ENCODE measurements at places on chromosomes 16 and 17. TPM values are rescaled to one million over a fixed set of nuclear protein-coding genes. Genes with fewer than 3 reads are reported as not detected.
A peak's percentile ranks its signal among the peaks of the same experiment; 100 is the strongest.

GRCh38 chr16:12329246-12329995, 352.9 kb downstream of the SNX29 start:
- no peaks in the 10 kb centered on the region for H3K27me3 ChIP-seq
- H3K4me1 ChIP-seq = peaks cover 6% of the 10 kb centered on the region
- DNase-seq = no peak
- H3K27ac ChIP-seq = no peak overlapping the region
- H3K4me3 ChIP-seq = no peak overlapping the region
- no peaks in the 10 kb centered on the region for H3K36me3 ChIP-seq

The GPR179 gene
- 0.20 TPM for total RNA-seq

DNA sequence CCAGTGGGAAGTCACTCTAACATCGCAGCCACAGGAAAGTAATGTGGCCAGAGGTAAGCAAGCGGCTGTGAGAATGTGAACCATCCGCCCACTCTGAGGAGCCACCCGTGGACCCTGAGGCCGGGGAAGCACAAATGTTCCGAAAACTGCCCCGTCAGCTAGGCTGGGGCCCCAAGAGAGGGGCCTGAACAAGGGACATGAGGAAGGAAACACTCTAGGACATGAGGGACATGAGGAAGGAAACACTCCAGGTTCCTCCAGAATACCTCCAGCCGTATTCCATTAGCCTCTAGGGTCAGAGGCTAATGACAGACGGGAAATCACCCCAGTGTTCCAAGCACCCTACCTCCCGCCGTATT, 317 bp downstream of the TEFM start:
- no peak for DNase-seq
- peak overlapping the region; percentile 93 for H3K4me3 ChIP-seq
- no peaks in the 10 kb centered on the region for H3K27me3 ChIP-seq
- peak overlapping the region; percentile 95 for H3K27ac ChIP-seq
- H3K4me1 ChIP-seq = peaks cover 19% of the 10 kb centered on the region
- peaks cover 4% of the 10 kb centered on the region for H3K36me3 ChIP-seq

DNA sequence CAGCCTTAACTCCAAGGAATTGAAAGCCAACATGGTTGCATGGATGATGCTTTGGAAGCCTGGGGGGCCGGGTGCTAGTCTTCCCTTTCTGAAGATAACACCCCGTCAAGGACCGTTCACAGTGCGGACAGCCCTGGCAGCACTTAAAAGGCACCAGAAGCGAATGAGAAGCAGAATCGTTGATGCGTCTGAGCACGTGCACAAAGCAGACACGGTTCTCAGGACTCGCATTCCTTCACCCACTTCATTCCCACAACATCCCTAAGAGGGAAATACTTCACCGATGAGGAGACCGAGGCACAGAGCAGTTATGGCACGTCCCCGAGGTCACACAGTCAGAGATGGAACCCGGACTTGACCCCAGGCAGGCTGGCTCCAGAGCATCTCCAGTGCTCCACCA, 14.2 kb downstream of the TRPV1 start:
- peak overlapping the region; percentile 90 for H3K27ac ChIP-seq
- no peak overlapping the region for H3K4me3 ChIP-seq
- H3K36me3 ChIP-seq = no peaks in the 10 kb centered on the region

The CDC42EP4 gene
- 33.4 TPM for total RNA-seq

- peak overlapping the region; percentile 6 for H3K4me3 ChIP-seq
- H3K27me3 ChIP-seq = no peaks in the 10 kb centered on the region
- no peak for DNase-seq
- no peaks in the 10 kb centered on the region for H3K36me3 ChIP-seq
Measured at GRCh38 chr17:17712268-17712924, 31.1 kb downstream of the RAI1 start.

DNA sequence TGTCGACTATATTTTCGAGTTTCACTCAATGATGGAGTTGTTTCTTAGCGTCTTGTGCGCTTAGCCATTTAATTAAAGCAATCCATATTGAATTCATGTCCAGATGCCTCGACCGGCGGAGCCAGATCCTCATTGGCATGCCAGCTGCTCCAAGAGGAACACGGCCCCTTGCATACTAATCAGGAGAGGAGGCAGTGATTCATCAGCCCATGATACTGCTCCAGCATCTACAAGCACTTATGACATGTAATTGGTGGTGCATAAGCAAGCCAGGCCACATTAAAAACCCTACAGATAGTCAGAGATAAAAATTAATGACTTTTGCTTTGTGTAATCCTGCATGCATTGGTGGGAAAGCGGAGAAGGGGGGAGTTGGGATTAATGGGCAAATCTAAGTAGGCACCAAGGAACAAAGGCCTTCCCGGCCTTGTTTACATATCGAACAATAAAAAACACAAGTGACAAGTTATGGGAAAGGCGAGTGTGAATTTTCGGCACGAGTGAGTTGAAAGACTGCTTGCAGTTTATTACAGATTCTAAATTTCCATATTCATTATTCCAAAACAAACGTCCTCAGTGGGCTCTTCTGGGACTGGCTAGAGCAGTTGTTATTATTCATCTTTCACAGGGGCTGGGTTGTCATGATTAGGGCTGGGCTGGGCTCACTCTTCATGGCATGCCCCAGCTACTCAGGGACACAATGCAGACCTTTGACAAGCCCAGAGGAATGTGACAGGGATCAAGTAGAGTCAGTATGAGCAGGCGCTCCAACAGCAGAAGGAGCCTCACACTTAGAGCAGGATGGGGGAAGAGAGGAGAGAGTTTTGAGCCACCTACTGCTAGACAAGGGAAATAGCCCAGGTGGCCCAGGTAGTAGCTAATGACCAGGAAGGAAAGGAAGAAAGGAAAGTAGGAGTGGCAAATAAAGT, 281.7 kb upstream of the ZFHX3 start:
- H3K27ac ChIP-seq = no peak overlapping the region
- H3K4me1 ChIP-seq = no peaks in the 10 kb centered on the region
- no peaks in the 10 kb centered on the region for H3K36me3 ChIP-seq
- H3K27me3 ChIP-seq = no peaks in the 10 kb centered on the region
- DNase-seq = no peak
- H3K4me3 ChIP-seq = no peak overlapping the region

The TELO2 gene
- 77.9 TPM for total RNA-seq

GRCh38 chr16:27317738-27318391, 4.1 kb downstream of the IL4R start:
- H3K4me3 ChIP-seq = no peak overlapping the region
- H3K27ac ChIP-seq = no peak overlapping the region
- peaks cover 5% of the 10 kb centered on the region for H3K4me1 ChIP-seq
- no peak for DNase-seq
- no peaks in the 10 kb centered on the region for H3K36me3 ChIP-seq
